CD4-positive, alpha-beta memory T cell (primary cell): ENCODE measurements at places on chromosomes 11 and 22. TPM values are rescaled to one million over a fixed set of nuclear protein-coding genes. Genes with fewer than 3 reads are reported as not detected.

DNA sequence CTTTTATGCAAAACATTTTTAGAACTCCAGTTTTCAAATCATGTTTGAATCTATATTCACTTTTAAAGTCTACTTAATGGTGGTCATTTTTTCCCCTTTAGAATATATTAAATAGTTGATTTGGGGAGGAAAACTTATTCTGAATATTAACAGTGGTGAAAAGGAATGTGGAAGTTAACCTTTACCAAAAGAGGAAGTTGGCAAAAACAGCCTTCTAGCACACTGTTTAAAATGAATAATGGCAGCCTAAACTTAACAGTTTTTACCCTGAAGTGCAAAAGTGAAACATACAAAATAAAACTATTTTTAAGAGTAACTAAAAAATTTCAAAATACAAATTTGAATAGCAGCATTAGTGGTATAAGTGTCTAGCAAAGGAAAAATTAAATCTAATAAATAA is 86.4 kb downstream of the GRK3 start:
- no peaks in the 10 kb centered on the region for H3K27me3 ChIP-seq
- no peak overlapping the region for H3K4me3 ChIP-seq
- no peak for DNase-seq
- H3K36me3 ChIP-seq, result no peaks in the 10 kb centered on the region

- H3K4me1 ChIP-seq, result peaks cover 33% of the 10 kb centered on the region
- no peak overlapping the region for H3K4me3 ChIP-seq
- no peaks in the 10 kb centered on the region for H3K27me3 ChIP-seq
Measured at GRCh38 chr11:12137005-12137690, 26.8 kb downstream of the MICAL2 start.

Gene SEC14L6
- not detected for total RNA-seq

DNA sequence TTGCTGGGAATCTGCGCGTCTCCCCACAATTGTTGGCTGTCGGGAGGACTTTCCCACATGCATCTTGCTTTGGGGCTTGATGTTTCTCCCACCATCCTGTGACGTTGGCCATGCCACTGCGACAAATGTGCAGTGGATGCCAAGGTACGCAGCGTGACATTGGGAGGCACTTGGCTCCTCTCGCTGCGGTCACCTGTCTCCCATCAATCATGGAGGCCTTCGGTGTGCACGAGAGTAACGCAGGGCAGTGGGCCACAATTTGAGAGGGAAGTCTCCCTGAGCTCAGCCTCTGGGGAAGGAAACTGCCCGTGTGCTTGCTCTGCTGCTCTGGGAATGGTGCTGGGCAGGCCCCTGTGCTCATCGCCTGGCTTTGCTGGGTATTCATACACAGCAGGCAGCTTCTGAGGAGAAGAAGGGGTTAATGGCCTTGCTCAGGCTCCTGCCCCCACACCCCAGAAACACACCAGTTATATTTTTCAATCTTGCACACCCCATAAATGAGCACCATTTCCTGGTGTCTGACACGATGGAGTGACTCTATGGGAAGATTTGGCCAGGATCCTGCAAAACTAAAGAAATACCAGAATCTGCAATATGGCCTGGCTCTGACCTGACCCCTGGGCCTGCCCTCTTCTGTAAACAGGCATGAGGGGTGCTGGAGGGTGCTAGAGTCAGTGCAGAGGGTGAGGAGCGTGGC is 153.5 kb downstream of the ADAMTS15 start:
- no peak overlapping the region for H3K4me3 ChIP-seq
- no peaks in the 10 kb centered on the region for H3K4me1 ChIP-seq
- H3K27ac ChIP-seq, result no peak overlapping the region
- no peak for DNase-seq
- H3K36me3 ChIP-seq, result no peaks in the 10 kb centered on the region
- H3K27me3 ChIP-seq, result no peaks in the 10 kb centered on the region

DNA sequence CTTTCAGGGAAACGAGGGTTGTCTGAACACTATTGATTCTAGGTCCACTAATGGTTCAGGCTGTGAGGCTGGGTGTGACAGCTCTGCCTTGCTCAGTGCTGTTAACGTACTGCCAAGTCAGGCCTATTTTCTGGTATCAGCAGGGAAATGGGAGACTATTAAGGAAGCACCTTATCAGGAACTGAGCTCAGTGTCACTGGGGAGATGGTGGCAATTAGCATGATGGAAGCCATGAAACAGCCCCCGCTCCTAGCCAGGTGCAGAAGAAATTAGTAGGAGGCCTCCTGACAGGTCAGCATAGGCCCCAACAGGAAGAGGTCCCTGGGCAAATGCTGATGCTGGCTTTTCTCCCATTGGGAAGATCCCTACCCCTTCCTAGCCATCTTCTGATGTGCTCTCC is 42.6 kb upstream of the LMO2 start:
- H3K4me1 ChIP-seq, result peaks cover 3% of the 10 kb centered on the region
- H3K27ac ChIP-seq, result no peak overlapping the region
- DNase-seq, result no peak
- H3K36me3 ChIP-seq, result no peaks in the 10 kb centered on the region

DNA sequence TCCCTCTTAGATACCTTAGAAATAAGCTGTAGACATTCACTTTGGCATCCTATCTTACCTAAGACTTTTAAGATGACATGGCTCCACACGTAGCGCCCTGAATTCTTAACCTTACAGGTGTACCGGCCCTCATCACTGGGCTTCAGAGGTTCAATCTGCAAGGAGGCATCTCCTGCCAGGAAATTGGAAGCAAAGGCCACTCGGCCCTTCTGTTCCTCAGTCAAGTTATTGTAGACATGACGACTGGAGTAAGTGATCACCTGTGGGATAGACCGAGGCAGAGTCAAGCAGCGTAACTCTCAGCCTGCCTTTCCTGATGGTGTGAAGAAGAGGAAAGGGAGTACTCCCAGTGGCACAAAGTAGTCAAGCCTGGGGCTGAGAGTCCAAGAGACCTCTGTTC is 22.5 kb upstream of the HSPA8 start:
- no peaks in the 10 kb centered on the region for H3K27me3 ChIP-seq
- peak overlapping the region; percentile 45 for H3K27ac ChIP-seq
- no peak for DNase-seq
- peaks cover 65% of the 10 kb centered on the region for H3K4me1 ChIP-seq
- no peak overlapping the region for H3K4me3 ChIP-seq

DNA sequence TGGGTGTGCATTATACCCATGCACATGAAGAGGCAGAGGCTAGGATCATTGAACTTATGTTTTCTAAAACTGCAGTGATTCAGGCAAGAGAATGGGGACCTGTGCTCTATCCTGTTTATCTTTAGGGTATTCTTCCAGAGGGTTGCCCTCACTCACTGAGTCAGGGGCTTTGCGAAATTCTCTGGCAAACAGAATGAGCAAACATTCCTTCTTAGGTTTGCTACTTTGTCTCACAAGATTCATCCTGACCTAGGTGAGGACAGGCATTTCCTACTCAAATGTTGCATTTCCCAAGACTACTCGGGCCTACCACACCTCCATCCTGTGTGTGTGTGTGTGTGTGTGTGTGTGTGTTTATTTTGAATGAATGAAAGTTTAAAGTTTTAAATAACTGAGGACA is 2.7 kb upstream of the EIF3M start:
- H3K4me3 ChIP-seq, result no peak overlapping the region
- DNase-seq, result no peak
- H3K4me1 ChIP-seq, result peaks cover 14% of the 10 kb centered on the region
- no peaks in the 10 kb centered on the region for H3K27me3 ChIP-seq
- no peaks in the 10 kb centered on the region for H3K36me3 ChIP-seq

DNA sequence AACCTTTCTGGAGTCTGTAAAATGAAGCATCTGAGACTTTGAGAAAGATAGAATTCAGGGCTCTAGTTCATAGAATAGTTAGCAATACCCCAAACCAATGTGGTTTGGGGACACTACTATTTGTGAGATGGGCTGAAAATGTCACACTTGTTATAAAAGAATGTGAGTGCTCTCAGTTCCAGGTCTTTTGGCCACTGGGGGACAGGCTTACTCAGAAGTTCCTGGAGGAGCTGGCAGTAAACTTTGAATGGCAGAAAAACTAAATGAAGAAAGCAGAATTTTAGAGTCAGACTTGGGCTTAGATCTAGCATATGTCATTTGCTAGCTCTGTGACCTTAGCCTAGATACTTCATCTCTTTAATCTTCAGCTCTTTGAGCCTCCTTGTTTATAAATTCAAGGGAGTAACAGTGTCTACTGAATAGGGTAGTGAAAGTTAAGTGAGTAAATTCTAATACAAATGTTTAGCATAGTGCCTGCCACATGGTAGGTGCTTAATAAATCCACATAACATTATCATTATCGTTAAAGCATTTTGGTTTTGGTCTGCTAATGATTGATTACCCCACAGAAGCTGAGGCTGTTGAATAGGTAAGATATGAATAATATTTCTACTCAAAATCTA is 3.7 kb downstream of the LYVE1 start:
- H3K27me3 ChIP-seq, result no peaks in the 10 kb centered on the region
- H3K27ac ChIP-seq, result no peak overlapping the region
- no peaks in the 10 kb centered on the region for H3K36me3 ChIP-seq
- no peak overlapping the region for H3K4me3 ChIP-seq

DNA sequence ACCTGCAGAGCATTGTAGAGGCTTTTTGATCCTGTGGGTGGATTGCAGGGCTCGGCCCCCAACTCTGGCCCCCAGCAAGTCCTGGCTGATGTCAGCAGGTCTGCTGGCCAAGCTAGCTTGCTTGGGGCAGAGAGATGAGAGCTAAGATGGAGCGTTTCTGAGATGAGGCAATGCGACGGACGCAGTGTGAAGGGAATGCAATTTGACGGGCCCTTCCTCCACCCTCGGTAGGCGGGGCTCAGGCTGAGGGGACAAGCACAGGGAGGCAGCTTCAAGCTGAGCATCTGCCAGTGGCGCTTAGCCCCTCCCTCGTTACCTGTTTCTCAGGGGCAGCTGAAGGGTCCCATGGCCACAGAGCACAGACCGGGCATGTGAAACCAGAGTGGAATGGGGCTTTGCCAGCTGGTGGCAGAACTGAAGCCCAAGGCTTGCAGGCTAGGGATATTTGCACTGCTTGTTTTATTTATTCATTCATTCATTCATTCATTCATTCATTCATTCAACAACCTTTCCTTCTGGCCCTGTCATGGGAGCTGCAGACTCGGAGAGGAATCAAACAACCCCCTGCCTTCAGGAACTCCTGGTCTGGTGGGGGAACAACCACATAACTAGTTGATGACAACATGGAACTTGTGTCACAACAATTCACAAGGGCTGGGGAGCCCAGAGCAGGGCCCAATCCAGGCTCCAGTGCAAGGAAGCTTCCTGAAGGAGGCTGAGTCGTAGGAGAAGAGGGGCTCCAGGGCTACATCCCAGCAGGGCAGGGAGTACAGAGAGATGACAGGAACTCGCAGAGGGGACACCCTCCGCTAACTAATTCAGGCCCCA is 66.8 kb downstream of the THAP12 start:
- no peaks in the 10 kb centered on the region for H3K27me3 ChIP-seq
- no peak for DNase-seq
- H3K27ac ChIP-seq, result no peak overlapping the region

DNA sequence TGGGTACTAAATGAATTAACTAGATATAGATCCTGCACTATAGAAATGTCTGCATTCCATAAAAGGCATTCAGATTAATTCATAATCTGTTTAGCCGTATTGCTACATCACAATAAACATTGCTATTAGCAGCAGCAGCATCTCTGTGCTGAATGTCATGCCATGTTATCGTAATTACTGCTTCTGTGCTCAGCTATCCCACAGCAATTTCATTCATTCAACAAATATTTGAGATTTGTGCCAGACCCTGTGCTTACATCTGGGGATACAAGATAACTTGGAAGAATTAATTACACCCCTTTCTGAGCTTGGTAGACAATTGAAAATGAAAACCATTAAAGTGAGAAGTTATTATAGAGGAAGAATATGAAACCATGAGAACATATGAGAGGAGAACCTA is 185.8 kb upstream of the C11orf87 start:
- no peaks in the 10 kb centered on the region for H3K36me3 ChIP-seq
- H3K4me3 ChIP-seq, result no peak overlapping the region
- H3K4me1 ChIP-seq, result no peaks in the 10 kb centered on the region
- DNase-seq, result no peak
- no peak overlapping the region for H3K27ac ChIP-seq

DNA sequence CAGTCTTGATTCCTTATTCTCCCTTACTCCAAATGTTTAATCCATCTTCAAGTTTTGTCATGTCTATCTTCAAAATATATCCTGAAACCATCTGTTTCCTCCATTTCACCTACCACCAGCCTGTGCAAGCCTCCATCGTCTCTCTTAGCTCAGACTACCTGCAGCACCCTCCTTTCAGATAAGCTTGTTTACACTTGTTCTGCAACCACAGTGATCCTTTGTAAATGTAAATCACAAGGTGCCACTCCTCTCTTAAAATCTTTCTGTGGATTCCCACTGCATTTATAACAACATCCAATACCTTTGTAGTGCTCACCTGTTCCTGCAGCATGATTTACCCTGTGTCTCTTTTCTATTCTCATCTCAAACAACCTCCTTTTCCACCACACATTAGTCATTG is 31.8 kb upstream of the GPR83 start:
- H3K4me3 ChIP-seq, result no peak overlapping the region
- no peak for DNase-seq
- no peaks in the 10 kb centered on the region for H3K4me1 ChIP-seq
- H3K27ac ChIP-seq, result no peak overlapping the region
- no peaks in the 10 kb centered on the region for H3K36me3 ChIP-seq

DNA sequence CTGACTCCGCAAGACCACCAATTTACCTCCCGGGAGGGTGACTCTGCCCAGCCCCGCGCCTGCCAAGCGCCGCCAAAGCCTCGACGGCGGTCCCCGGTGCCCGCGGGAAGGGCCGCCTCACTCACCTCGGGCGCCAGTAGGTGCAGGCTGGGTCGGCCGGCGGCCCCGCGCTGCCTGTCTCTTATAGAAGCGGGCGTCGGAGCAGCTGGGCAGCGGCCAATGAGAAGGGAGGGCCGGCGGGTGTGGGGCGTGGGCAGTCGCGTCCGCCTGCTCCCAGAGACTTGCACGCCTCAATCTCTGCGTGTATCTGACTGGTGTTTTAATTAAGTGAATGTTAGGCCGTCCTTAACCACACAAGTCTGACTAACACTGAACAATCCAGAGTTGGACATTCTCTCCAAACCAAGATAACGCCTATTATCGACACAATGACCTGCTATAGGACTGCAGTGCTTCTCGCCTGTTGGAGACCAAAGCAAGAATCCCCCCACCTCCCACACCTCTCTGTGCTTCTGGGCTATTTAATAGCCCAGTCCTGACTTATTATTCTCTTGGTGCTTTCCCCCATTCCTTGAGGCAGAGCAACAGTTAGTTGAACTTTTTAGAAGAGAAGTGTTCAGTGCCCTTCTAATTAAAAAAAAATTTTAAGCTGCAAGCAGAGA is at the start of gene TPH1:
Gene TPH1, minus strand, starts transcription at position 154 of the 662 bp plus-strand sequence. CDS start 5,507 bp downstream, outside the sequence.
- H3K4me1 ChIP-seq, result no peaks in the 10 kb centered on the region
- no peak within 1 kb of the TSS for H3K4me3 ChIP-seq
- no peak within 1 kb of the TSS for H3K27ac ChIP-seq
- no peaks in the 10 kb centered on the region for H3K36me3 ChIP-seq

GRCh38 chr11:61254403-61255025 is 13.5 kb downstream of the PGA5 start:
- no peaks in the 10 kb centered on the region for H3K27me3 ChIP-seq
- H3K4me1 ChIP-seq, result no peaks in the 10 kb centered on the region
- DNase-seq, result no peak
- no peak overlapping the region for H3K4me3 ChIP-seq
- H3K36me3 ChIP-seq, result no peaks in the 10 kb centered on the region

DNA sequence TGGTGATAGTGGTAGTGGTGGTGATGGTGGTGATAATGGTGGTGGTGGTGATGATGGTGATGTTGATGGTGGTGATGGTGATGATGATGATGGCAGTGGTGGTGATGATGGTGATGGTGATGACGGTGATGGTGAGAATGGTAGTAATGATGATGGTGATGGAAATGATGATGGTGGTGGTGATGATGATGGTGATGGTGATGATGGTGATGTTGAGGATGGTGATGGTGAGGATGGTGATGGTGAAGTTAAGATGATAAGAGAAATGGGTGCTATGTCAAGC is 11.8 kb downstream of the MRGPRG start:
- no peaks in the 10 kb centered on the region for H3K4me1 ChIP-seq
- no peak overlapping the region for H3K4me3 ChIP-seq
- no peak overlapping the region for H3K27ac ChIP-seq
- no peaks in the 10 kb centered on the region for H3K27me3 ChIP-seq
- no peak for DNase-seq
- H3K36me3 ChIP-seq, result no peaks in the 10 kb centered on the region
